Cortex of kidney (tissue), 1 donor: ENCODE measurements at places on chromosomes 4 and X.

DNA sequence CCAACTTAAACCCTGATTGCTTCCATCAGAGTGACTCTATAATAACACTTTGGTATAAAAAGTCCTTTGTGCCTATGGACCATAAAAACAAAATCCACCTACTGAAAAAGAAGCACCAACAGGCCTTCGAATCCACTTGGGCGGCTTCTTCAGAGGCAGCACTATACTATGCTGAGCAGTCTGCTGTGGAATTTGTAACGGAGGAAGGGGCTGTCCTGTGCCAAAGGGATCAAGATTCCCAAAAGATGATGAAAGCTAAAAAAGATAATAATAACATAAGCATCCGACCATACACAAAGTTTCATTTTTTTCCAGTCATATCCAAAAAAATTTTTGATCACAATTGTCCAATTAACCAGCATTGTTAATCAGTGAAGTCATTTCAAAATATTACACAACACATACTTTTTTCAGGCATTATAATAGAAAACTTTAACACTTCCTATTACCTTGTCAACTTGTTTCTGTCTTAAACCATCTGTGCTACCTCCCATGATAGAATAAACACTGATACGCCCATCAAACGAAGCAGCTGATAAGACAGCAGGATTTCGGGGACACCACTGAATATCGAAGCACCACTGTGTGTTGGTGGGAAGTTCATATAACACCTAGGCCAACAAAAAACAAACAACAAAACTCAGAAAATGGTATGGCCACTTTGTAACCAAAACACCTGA is 24.1 kb downstream of the SEC31A start:
- DNase-seq: no peak

DNA sequence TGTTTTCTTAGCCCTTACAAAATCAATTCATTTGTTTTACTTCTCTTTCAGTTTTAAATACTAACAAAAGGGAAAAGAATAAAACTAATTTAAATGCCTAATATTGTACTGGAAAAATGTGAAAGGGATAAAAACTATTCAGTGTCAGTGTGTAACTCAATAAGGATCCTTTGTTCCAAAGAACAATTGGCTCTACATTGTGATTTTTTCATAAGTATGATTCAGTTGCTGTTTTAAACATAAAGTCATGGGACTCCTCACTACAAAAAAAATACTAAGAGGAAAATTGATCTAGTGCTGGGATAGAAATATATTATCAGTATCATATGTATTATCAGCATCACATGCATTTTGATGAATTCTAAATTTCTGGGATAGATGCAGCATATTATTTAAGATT is 199.4 kb upstream of the TRAM1L1 start:
- DNase-seq: no peak

- DNase-seq: no peak
These were observed 28.4 kb downstream of the GAGE1 start for GRCh38 chrX:49627086-49627777.

DNA sequence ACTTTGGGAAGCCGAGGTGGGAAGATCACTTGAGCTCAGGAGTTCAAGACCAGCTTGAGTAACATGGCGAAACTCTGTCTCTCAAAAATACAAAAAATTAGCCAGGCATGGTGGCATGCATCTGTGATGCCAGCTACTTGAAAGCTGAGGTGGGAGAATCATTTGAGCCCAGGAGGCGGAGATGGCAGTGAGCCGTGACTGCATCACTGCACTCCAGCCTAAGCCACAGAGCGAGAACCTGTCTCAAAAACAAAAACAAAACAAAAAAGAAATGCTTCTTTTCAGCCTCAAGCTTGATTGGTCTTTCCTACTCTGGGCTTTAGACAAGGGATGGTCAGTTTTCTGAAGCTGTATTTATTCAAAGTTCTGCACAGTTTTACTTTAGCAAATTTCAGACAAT is 15.8 kb upstream of the DHRSX start:
- no peak for DNase-seq

GRCh38 chrX:47587091-47587891 is 5.1 kb downstream of the TIMP1 start:
- DNase-seq: no peak

DNA sequence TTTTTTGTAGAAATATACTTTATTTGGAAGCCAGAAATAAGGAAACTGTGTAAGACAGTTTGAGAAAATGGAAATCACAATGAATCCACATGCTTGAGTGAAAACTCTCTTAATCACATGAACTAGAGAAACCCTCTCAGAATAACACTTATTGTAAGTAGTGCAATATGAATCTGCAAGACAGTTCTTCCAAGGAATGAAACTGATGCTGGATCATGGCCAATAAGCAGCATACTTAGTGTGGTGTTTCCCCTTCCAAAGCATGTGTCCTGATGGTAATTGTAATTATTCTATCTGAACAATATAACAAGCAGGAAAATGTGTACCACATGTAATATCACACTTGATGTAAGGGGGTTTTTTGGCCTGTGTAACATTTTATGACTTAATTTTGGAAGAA is 1870.5 kb upstream of the TENM3 start:
- no peak for DNase-seq

- DNase-seq: no peak
These were observed 8.4 kb upstream of the ADGRG2 start for GRCh38 chrX:19130628-19131027.

DNA sequence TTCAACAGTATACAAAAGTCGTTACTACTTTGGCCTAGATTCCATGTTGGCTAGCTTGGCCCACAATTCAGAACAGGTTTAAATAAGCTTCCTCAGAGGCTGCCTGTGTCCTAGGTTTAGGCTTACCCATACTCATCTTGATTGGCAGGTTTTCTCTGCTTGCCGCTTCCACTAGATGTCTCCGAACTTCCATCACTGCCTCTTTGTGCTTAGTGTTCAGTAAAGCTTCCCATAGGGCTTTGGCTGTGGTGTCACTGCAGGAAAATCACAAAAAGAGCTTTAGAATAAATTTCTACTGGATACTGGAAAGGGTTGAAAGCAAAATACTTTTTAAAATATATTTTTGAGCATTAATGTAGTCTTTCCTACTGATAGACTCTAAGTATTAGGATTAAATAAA is 52.4 kb downstream of the SCFD2 start:
- no peak for DNase-seq

DNA sequence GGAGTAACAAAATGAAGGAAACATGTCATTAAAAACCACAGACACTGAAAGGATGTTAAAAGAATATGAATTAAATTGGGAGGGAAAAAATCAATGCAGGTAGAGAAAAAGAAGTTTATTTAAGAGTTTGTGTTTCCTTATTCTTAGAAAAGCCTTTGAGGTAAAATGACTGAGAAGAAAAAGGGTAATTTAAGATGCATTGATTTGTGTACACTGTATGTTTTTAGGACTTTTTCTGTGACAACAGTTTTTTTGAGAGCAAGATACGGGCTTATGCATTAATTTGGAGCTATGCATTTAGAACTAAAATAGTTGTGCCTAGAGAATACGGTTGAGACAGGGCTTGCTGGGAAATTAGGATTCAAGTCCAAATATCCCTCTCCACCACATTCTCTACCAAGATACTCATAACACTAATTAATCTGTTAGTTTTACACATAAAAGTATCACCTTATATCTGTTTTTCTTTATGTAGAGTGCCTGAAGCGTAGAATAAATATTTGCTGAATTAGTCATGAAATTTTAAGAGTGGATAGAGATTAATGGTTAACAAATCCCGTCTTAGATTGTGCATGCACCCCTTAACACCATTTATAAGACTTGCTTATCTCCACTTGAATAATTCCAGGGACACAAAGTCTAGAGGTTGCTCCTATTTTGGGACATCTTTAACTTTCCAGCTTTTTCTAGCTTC is 232.5 kb downstream of the PCDH7 start:
- no peak for DNase-seq

GRCh38 chr4:13322681-13323101 is 161.4 kb downstream of the RAB28 start:
- DNase-seq: no peak

GRCh38 chr4:145868637-145869409 is 69.8 kb downstream of the ZNF827 start:
- no peak for DNase-seq

GRCh38 chr4:173578956-173579355 is 48.9 kb upstream of the HAND2 start:
- DNase-seq: no peak

DNA sequence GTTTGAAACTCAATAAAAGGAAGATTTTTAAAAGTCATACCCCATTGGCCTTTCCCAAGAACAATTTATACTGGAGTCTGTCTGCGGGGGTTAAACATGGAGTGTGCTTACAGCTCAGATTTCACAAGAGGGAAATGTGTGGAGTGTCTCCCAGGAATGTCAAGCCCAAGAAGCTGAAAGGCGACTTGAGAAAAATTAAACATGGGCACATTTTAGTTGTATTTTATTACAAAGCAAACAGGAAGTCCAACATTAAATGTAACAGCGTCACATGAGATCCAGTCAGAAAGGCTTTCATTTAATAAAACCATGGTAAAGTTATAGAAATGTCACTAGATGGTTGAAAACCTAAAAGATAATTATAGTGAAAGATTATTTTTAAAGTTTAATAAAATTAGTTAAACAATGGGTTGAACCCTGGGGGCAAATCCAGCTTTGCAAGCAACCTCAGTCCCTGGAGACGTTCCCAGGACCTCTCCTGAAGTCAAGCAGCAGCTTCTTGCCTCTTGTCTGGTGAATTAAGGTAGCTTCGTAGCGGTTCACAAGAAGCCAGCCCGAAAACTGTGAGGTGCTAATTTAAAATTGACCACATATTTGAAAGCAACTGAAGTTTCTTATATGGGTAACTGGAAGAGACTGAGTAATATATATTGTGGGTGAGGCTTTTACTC is 168.4 kb upstream of the EDNRA start:
- no peak for DNase-seq

- no peak for DNase-seq
These were observed 87.8 kb upstream of the ACSL1 start for GRCh38 chr4:184913356-184914143.

- DNase-seq: no peak
These were observed 79.3 kb upstream of the C4orf50 start for GRCh38 chr4:6097581-6097980.

- DNase-seq: no peak
These were observed 534.4 kb upstream of the POU3F4 start for GRCh38 chrX:82973646-82974045.

GRCh38 chr4:970046-970745 is 3.2 kb downstream of the DGKQ start:
- no peak for DNase-seq

- DNase-seq: no peak
These were observed 35.7 kb upstream of the TBC1D14 start for GRCh38 chr4:6873792-6874461.

GRCh38 chr4:5931526-5931925 is 38.6 kb upstream of the CRMP1 start:
- no peak for DNase-seq

DNA sequence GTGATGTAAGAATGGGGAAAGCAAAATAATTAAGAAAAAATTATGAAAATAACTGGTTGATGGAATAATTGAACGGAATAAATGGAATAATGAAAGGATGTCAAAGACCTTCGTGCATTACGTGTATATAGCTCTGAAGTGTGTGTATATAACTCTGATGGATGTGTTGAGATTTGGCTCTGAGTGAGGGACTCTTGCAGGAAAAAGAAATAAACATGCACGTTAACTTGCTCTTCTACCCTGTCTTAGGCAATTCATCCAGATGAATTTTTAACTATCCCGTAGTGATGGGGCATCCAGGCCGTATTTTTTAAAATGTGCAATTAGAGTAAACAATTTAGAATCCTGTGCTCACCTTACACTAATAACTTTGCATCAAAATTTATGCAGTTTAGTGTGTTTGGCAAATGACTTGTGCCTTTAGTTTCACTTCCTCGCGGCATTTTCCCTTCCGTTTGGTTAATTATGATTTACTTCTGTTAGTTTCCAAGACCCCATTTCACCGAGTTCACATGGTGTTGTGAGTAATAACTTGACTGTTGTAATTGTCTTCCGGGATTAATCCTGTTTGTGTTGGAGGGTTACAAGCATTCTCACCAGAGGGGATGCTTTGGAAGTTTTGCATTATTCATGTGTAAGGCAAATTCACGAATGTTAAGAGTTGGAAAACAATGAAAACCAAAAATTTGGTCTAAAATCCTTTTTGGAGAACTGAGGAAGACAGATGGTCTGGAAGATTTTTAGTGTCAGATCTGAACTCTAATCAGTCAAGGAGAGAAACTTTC is 256.5 kb upstream of the FAT1 start:
- no peak for DNase-seq

- no peak for DNase-seq
These were observed 58.5 kb downstream of the ASMT start for GRCh38 chrX:1673337-1673736.

DNA sequence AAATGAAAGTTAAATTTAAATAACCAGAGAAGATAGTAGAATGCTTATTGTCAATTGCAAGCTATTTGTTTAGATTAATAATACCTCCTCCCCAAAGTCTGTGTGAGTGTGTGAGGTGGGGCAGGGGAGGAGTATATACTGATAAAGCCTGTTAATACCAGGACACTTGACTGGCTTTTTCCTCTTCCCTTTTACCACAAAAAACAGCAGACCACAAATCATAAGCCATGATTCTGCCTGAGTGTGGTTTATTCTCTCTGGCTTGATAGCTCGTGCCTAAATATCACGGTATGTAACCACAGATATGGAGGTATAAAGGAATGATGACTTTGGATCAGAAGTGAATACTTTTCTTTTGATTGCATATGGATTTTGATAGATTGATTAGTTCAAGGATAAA is 21.9 kb upstream of the SCRG1 start:
- DNase-seq: no peak
